ENCODE measurements at places on chromosomes 16 and 17.

GRCh38 chr17:69723741-69724140 is 309.2 kb downstream of the MAP2K6 start:
- DNase-seq: no peak

GRCh38 chr17:58273453-58274104 is 7.2 kb downstream of the MPO start:
- no peak for DNase-seq

GRCh38 chr16:2086812-2087747 is 39.3 kb downstream of the TSC2 start:
- DNase-seq: no peak

- peak; percentile 54 for DNase-seq
These were observed 66.7 kb downstream of the SREBF1 start for GRCh38 chr17:17769869-17770631.

- no peak for DNase-seq
These were observed 51.9 kb downstream of the ZZEF1 start for GRCh38 chr17:4090898-4091297.

- DNase-seq: no peak
These were observed 8.5 kb downstream of the ARSG start for GRCh38 chr17:68299817-68300216.

DNA sequence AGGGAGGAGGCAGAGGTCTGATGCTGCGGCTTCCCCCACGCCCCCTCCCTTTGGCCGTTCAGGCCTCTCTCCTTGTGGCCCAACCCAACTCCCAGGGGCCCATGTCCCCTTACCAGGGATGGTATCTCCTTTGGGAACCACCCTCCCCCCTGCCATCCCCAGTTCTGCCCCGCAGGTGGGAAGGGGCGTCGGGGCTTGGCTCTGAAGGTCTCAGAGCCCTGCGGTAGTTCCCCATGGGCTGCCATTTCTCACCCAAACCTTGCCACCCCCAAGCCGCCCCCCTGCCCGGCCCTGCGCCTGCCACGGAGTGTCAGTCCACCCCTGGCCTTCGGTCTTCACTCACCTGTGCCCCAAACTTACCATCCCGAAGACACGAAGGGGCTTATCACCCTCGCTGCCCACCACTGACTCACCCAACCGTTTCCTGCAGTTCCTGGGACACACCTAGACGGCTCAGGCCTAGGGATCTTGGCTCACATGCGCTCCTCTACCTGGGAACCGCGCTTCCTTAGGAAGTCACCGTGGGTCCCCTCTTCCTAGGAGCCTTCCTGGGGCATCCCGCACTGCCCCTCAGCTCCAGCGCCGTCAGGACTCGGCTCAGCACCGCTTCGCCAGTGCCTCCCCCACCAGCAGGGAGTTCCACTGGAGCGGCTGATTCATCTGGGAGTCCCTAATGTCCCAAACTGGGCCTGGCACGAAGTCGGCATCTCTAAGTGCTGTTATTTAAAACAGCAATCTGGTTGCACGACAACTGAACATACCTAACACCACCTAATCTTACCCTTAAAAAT is 1.1 kb upstream of the DOC2A start:
- no peak for DNase-seq

DNA sequence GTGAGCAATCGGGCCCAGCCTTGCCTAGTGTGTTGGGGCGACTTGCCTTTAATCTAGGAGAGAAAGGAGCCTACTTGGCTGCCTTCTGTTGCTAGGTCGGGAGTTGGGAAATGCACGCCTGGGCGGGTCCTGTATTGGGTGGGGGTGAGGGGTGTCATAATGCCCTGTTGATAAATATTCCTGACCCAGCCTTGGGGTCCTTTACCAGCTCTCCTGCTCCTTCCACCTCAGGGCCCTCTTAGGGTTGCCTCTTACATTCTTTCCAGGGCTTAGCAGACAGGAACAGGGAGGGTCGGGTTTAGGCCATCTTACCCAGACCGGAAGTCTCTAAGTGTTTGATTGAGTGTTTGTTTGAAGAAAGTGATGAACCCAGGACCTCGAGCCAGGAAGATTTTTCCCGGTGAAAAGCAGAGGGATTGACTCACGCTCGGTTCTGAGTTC is 112.9 kb downstream of the SEC14L1 start:
- DNase-seq: no peak

DNA sequence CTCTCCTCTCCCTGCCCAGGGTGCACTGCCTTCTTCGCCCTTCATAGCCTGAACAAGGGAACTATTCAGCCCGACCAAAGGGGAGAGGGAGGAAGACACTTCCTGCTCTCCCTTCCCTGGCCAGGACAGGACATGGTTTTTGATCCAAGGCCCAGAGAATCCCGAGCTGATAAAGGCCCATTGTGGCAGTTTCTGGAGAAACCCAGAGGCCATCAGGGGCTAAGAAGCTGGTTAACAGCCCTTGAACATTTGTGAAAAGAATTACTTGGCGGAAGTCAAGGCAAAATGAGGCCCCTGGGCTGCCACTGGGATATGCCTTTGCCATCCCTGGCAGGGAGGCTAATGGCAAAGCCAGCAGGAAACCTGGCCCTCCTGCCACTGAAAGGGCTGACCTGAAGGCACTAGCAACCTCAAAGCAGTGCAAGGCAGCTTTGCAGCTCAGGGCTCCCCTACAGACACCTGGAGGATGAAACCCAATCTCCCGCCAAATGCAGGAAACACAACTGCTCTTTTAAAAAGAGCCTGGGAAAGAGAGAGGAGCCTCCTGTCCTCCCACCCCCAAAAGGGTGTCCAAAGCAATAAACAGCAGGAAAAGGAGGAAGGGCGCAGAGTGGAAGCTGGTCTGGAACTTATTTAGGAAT is 12.6 kb downstream of the PHB1 start:
- DNase-seq: no peak

DNA sequence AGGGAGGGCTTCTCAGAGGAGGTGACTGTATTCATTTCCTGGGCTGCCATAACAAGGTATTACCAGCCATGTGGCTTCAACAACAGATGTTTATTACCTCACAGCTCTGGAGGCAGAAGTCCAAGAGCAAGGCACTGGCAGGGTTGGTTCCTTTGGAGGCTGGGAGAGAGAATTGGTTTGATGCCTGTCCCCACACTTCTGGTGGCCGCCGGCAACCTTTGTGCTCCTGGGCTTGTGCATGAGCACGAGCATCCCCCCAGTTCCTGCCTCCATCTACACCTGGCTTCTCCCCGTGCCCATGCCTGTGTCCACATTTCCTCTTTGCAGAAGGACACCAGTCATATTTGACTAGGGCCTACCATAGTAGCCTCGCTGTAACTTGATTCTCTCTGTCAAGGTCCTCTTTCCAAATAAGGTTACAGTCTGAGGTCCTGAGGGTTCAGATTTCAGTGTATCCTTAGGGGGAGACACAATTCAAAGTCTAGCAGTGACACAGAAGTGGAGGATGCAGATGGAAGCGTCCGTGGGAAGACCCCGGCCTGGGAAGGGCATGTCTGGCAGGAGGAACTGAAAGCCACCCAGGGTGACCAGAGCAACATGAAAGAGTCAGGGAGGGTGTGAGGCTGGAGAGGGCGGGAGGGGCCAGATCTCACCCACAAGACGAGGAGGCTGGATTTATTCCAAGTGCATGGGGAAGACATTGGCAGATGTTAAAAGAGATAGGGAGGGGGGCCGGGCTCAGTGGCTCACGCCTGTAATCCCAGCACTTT is 188.2 kb upstream of the HSBP1 start:
- DNase-seq: peak; percentile 20

DNA sequence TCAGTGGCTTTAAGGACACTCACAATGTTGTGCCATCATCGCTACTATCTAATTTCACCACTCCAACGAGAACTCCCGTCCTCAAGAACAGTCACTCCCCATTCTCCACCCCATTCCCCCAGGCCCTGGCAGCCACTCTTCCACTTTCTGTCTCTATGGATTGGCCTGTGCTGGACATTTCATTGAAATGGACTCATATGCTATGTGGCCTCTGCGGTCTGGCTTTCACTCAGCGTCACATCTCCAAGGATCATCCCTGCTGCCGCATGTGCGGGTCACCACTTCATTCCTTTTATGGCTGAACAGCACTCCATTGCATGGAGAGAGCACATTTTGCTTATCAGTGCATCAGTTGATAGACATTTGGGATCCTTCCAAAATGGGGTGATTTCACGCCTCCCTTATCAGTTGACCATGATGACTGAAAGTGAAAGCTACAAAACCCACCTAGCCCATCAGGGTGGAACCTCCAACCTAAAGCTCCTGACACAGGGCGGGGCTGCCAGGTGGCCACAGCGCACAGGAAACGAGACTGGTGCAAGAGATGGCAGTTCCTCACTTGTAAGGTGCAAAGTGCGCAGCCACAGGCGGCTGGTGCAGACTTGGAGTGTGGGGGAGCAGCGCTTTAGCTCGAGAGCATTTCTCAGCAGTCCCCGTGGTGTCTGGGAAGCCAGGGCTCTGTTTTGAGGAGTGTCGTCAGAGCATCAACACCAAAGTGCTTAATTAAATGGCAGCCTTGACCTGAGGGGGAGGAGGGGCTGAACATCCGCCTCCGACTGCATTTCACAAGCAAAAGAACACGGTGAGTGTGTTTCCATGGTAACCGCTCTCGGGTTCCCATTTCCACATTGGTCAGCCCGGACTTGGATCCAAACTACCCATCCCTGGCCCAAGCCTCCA is 23.8 kb downstream of the COTL1 start:
- DNase-seq: no peak

GRCh38 chr17:76884995-76885893 is 17.0 kb downstream of the MGAT5B start:
- DNase-seq: peak; percentile 64

DNA sequence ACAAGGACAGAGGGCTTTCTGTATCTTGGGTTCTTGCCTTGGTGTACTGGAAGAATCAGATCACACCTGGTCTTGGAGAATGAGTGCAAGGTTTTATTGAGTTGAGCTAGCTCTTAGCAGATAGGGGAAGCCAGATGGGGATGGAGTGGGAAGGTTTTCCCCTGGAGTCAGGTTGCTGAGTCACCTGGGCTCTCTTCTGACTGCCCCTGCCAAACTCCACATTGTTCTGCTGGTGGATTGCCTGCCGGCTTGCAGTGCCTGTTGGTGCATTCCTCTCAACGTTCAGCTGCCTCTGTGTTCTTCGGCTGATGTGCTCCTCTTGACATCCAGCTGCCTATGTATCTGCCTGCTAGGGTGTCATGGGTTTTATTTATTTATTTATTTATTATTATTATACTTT is 1431.1 kb downstream of the CDH8 start:
- no peak for DNase-seq

- no peak for DNase-seq
These were observed 71.5 kb downstream of the GAS7 start for GRCh38 chr17:10126616-10127501.

DNA sequence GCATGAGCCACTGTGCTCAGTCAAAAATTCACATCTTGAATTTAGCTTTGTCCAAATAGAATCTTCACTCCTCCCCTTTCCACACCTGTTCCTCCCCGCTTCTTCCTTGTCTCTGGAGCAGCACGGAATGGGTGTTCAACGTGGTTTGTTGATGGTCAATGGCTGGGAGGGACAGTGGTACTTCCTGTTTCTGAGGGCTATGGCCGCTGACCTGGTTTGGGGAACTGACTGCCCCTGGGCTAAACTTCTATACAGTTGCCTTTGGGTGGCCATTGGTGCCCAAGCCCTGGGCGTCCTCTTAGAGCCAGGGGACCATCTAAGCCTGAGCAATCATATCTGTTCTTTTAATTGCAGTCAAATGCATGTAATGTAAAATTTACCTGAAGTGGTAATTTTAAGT is 19.1 kb upstream of the WFIKKN2 start:
- DNase-seq: no peak

DNA sequence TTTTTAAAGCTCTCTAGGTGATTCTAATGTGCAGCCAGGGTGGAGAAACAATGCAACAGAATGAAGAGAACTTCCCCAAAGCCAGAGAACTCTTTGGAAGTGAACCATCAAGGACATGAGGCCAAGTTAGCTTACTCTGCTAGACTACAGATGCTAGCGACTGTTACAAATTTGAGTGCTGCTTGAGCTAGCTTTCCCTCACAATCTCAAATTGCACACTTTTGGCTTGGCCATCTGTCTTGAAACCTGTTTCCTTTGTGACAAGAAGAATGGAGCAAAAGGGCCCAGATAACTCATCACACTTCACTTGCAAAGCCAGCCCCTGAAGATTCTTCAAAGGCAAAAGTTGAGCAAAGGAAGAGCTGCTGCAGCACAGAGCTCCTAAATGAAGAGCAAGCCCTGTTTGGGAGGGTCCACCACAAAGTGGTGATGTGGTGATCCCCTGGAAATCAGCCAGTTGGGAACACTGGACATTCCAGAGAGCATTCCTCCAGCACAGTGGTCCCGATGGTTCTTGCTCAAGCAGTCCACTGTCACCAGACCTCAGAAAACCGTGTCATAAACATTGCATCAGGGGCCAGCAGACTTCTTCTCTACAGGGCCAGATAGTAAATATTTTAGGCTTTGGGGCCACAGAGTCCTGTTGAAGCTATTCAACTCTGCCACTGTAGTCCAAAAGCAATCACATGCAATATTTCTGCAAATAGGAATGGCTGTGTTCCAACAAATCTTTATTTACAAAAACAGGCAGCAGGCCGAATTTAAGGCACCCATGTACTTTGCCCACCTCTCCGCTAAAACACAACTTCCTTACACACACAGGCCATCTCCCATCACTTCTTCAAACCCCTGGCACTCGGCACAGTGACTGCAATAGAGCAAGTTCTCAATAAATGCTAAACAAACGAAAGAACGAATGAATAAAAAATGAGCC is 21.2 kb downstream of the SLC39A11 start:
- no peak for DNase-seq

GRCh38 chr16:49527611-49528010 is 154.0 kb downstream of the C16orf78 start:
- no peak for DNase-seq

GRCh38 chr17:8451933-8452614 is 16.4 kb downstream of the NDEL1 start:
- no peak for DNase-seq

DNA sequence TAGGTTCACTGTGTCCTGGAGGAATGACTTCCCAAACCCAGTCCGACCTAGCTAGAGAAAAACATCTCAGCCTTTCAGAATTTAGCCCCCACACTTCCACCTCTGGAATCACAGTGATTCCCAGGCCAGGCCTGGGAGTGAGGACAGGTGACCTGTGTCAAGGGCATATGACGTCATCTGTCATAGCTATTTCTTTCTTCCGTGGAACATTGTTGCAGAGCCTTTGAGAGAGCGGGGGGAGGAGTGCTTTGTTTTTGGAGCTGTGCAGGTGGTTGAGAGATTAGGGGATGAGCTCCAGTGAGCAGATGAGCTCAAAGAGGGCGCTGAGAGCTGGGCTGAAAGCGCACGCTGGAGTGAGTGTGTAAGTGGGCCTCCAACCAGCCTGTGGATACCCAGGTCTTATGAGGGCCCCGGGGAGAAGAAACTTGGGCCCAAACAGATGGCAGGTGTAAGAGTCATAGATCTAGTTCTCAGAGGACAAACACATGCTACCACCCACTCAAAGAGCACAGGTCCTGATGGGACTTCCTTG is 344.8 kb downstream of the SNX29 start:
- no peak for DNase-seq

DNA sequence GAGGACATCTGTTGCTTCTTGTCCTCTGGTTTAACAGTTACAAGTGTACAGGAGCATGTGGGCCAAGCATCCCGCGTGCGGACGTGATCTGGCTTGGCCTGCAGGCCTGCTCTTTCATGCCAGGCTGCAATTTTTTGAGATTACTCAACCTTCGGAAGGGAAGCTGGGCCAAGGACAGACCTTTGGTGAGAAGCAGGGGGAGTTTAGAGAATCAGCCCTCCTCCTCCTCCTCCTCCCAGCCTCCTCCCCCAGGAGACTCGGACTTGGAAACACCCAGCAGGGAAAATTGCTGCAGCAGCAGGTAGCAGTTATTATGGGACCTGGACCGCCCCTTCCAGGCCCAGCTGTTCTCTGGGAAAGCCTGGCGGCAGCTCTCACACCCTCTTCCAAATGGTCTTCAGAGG is 5.1 kb upstream of the KLHL36 start:
- no peak for DNase-seq
